Right lung (tissue), 10 donors: ENCODE measurements at places on chromosomes 4 and X.

- no peak for DNase-seq
Measured at GRCh38 chr4:121526509-121526908, 145.7 kb upstream of the QRFPR start.

DNA sequence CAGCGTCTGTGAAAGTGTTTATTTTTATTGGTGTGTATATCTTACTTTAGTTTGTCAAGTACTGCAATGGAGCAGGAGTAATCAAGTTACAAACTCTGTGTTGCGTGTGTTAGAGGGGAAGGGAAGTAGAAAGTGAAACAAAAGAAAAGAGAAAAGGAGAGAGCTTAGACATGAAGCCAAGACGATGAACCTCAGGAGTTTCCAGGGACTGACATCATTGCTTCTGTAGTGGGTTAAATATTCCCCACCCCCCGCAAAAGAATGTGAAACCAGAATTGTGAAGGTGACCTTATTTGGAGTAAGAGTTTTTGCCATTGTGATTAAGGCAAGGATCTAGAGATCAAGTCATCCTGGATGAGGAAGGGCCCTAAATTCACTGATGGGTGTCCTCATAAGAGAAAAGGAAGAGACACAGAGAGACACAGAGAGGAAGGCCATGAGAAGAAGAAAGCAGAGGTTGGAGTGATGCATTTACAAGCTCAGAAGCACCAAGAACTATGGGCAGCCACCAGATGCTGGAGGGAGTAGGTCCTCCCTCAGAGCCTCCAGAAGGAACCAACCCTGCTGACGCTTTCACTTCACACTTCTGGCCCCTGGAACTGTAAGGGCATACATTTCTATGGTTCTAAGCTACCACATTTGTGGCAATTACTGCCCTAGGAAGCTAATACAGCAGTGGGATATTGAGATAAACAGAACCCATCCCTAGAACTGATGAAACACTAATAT is 173.6 kb upstream of the SFRP2 start:
- DNase-seq = no peak

GRCh38 chrX:74262452-74263209 is 41.3 kb upstream of the ZCCHC13 start:
- DNase-seq = no peak

- DNase-seq = no peak
Measured at GRCh38 chr4:2741626-2742025, 14.5 kb downstream of the TNIP2 start.

- DNase-seq = no peak
Measured at GRCh38 chr4:11698846-11699590, 270.3 kb upstream of the HS3ST1 start.

DNA sequence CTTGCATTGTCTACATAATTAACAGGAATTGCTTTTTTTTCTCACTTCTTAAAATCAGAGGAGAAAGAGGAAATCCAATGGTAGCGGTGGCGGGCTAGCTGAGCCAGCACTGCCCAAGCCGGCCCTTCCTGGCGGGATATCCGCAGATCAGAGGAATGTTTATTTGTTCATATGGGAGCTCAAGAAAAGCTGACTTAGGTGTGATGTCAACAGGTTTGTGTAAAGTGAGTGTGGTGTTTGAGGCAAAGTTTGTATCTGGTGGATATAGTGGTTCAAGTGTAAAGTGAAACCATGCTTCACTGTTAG is 466 bp upstream of the SLC39A8 start:
- DNase-seq = no peak

DNA sequence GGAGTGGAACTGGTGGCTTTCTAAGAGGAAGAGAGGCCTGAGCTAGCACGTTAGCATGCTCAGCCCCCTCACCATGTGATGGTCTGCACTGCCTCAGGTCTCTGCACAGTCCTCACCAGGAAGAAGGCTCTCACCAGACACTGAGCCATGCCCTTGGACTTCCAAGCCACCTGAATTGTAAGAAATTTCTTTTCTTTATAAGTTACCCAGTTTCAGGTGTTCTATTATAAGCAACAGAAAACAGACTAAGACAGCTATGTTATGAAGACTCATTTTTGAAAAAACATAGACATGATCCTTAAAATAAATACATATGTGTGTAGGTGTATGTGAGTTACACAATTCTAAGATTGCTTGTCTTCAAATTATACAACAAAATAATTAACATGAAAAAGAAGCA is 74.7 kb downstream of the CEP44 start:
- no peak for DNase-seq

- DNase-seq = no peak
Measured at GRCh38 chr4:130738233-130738632, 1642.3 kb downstream of the C4orf33 start.

DNA sequence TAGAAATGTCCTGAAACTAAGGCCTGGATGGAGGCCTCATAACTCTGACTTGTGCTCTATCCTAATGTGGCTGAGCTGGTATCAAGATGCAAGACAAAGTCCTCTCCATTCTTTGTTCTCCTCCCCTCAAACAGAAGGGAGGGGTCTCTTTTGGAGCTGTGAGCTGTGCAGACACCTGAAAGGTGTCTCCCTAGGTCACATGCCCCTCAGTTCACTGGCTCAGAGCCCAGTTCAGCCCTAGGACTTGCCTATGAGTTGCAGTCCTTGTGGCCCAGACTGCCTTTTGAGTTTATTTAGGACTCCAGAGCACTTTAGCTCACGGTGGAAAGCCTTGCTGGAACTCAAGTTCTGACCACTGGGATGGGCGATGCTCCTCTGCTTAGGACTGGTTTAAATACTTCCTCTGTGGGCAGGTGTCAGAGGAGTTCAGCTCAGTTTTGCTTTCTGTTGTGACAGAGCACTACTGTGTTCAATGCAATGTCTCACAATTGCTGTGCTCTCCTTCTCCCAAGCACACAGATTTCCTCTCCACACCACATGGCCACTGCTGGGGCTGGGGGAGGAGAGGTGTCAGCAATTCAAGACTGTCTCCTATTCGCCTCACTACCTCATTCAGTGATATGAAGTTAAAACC is 84.8 kb upstream of the ZNF827 start:
- no peak for DNase-seq

GRCh38 chr4:35649778-35650177 is 594.5 kb downstream of the ARAP2 start:
- no peak for DNase-seq

GRCh38 chrX:133412246-133412645 is 3.0 kb downstream of the GPC4 start:
- no peak for DNase-seq

GRCh38 chr4:22019676-22020075 is 71.1 kb upstream of the KCNIP4 start:
- DNase-seq = no peak

- no peak for DNase-seq
Measured at GRCh38 chr4:132180020-132180427, 969.1 kb upstream of the PCDH10 start.
